ENCODE measurements at places on chromosomes 16 and 17.

DNA sequence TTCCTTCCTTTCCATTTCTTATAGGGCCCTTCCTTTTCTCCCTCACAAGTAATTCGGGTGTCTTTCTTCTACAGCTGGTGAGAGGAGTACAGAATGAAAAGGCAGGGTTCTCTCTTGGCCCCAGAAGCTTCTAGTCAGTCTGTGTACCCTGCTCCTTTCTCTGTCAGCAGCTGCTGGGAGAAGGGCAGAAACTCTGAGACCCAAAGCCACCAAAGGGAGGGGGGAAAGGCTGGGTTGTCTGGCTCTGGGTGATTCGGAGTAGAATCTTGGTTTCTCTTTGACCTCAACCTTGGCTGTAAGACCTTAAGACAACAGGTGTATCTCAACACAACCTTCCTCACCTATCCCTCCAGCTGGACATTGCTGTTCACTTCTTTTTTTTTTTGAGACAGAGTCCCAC is 3.3 kb upstream of the NR1D1 start:
- DNase-seq: no peak

GRCh38 chr17:2336852-2337543 is at the start of gene SGSM2:
Gene SGSM2 (plus strand): TSS chr17:2337501. CDS start chr17:2337689, 188 bp downstream.
- peak; percentile 69 for DNase-seq

GRCh38 chr17:12641084-12641483 is 24.6 kb upstream of the MYOCD start:
- no peak for DNase-seq

DNA sequence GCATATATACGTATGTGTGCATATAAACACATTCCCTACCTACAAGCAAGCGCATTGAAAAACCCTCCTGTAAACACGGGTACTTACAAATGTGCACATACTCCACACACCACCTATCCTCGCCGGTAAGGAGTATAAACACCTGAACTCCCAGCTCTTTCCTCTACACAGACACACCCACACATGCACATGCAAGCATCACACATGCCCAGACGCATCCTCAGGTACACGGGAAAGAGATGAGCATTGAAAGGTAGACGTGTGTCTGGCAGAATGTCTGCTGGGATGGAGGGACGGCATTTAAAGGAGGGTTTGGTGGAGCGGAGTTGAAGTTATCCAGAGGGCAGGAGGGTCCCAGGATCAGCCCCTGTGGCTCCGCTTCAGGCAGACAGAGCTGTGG is 4.7 kb upstream of the SMTNL2 start:
- DNase-seq: no peak

- no peak for DNase-seq
Observed at GRCh38 chr17:29165800-29166506, 14.2 kb downstream of the MYO18A start.

- DNase-seq: no peak
Observed at GRCh38 chr17:67138392-67138791, 94.0 kb downstream of the CACNG1 start.

DNA sequence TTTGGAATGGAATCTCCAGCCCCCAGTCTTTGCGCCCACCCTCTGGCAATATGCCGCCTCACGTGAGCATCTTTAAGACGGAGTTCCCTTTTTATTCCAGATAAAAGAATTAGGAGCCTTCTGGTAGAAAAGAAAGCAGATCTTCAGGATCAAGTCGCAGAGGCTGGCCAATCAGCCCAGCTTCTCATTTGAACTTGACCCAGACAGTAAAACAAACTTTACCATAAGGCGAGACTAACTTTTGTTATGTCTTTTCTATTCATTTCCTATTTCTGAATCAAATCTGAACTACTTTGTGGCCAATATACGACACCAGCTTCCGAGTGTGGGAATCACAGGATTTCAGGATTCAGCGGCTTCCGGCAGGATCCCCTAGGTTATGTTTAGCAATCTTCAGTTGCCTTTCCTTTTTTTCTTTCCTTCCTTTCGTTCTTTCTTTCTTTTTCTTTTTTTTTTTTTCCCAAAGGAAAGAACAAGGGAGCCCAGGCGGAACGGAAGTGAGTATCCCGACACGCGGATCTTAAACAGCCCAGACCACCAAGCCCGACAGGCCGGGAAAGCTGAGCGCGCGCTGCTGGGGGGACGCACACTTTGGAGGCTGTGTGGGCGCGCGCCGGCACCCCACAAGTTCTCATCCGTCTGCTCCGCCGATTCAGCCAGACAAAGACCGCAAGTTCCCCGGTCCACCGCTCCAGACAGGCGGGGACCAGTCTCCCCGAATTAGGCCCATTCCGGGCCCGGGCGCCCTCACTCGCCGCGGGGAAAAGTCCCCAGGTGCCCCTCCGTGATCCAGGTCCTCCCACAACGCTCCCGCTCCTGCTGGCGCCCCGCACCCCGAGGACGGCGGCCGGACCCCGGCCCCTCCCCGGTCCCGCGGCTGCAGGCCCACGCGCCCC is 633 bp downstream of the TBC1D16 start:
- no peak for DNase-seq

DNA sequence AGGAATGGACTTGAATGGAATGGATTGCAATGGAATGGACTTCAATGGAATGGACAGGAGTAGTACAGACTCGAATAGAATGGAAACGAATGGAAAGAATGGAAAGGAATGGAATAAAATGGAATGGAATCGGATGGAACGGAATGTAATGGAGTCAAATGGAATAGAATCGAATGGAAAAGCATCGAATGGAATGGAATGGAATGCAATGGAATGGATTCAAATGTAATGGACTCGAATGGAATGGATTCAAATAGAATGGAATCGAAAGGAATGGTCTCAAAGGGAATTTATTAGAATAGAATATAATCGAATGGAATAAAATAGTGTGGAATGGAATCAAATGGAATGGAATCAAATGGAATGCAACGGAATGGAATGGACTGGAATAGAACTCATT is 484.9 kb upstream of the WSB1 start:
- no peak for DNase-seq

- DNase-seq: no peak
Observed at GRCh38 chr17:4950075-4950745, 709 bp upstream of the ENO3 start.

- peak; percentile 45 for DNase-seq
Observed at GRCh38 chr16:56603589-56603988, 4.8 kb upstream of the MT2A start.

DNA sequence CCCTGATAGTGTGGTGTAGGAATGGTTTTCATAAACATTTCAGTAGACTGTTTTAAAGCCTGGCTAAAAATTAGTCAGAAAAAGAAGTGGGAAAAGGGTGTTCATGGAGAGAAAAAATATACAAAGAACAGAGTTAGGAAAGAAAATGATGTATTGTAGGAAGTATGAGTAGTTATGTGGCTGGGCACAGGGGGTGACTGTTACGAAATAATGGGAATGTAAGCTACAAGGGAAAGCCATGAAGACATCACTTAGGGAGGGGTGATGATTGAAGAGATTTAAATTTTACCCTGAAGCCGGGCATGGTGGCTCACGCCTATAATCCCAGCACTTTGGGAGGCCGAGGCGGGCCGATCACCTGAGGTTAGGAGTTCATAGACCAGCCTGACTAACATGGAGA is 55.3 kb downstream of the NUP88 start:
- no peak for DNase-seq

DNA sequence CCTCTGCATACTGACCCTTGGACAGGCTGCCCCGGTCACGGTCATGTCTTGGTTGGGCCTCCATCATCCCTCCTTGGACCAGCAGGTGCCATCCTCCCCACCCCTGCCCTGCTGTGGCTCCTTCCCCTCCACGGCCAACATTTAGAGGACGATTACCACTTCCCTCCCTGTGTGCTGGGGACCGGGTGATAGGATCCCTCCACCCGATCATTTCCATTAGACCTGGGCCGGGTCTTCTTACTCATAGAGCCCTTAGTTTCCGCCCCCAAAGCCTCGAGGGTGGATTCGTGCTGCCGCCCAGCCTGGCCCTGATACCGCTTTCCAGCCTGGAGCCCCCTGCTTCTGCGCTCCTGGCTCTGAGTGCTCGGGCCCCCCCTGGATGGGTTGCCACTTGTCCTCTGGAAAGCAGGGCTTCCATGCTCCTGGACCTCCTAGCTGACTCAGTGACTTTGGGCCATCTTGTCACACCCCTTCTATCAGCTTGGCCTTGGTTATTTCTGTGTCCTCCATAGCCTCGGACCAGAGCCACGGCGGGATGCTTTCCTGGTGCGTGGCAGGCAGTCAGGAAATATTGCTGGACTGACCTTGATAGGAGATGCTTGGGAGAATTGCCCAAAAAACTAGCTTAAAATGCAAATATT is 171.4 kb downstream of the SEC14L1 start:
- no peak for DNase-seq
